ENCODE measurements at places on chromosomes 7 and 10.

DNA sequence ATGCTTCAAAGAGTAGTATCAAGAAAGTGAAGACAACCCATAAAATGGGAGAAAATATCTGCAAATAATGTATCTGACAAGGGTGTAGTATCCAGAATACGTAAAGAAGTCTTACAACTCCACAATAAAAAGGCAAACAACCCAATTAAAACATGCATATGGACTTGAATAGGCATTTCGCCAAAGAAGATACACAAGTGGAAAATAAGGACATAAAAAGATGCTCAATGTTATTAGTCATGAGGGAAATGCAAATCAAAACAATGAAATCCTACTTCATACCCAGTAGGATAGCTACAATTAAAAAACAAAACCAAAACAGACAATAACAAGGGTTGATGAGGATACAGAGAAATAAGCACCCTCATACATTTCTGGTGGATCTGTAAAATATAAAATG lies 79.2 kb downstream of the NUDCD3 start:
- DNase-seq = no peak

DNA sequence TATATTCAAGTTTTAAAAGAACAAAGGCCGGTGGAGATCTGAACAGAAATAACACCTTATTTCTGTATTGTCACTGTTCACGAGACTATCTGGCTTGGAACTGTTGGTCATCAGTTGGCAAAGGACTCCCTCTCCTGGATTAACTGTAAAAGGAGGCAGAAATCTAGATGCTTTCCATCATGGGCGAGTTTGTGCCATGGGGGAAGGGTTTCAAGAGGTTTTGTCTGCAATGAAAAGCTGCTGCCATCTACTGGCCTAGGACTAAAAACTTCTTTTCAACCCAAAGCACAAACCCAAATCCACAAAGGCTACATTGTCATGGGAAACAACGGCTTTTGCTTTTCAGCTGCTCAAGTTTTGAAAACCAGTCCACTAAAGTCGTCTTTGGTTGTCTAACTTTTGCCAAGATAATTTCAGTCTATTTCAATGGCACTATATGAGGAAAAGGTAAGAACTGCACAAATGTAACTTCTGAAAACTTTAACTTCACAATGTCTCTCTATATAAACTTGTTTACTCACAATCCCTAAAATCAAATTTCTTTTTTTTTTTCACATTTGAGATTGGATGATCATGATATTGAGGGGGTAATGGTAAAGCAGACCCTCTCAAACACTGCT lies 196.8 kb downstream of the SKAP2 start:
- DNase-seq = peak; percentile 98

GRCh38 chr10:89494068-89494467 lies 41.3 kb downstream of the SLC16A12 start:
- DNase-seq = no peak

DNA sequence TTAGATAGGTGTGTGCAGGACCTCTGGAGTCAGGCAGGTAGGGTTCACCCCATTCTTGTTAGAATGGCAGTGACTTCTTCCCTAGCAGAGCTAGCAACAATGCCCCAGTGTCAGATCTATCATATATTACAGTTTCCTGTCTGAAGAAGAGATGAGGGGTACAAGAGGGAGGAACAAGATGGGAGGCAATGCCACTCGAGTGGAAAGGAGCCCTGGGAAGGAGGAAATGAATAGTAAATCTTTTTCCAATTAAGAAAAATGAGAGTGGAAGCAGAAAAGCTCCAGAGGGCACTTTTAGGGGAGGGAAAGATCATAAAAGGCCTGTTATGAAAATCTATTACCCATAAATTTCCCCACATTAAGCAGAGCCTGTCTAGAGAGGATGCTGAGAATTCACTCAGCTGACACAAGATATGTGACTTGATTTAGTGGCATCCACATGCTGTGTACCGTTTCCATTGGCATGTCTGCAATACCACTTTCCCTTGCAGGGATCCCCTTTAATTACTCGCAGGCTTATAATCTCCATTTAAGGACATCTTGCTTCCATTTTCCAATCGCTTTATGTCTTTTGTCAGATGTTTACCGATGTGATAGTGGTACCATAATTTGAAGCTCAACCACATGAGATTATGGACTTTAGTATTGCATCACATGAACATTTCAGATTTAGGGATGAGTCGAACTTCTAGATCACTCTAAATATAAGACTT lies 70.0 kb upstream of the AGBL3 start:
- DNase-seq = no peak

DNA sequence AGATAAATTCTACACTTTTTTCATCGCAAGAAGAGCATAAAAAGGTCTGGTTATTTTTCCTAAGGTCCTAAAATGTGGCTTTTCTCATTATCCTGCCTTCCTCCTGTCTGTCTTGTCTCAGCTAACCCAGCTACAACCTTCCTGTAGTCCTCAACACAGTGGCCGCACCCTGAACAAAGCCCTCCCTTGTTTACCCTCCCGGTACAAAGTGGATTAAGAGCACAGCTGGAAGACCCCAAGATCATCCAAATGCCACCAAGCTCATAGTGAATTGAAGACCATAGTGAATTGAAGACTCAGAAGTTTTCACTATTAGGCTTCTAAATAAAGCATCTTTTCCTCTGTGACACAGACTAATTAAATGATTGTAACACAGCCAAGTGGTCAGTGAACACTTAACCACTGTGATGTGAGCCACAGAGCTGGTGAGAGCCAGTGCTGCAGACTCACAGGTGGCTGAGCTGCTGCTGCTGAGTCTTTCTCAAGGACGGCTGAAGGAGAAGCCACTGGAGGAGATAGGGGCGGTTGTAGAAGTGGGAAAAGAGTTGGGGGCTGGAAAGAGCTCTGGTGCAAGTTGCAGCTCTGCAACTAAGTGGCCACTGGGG lies 123.6 kb downstream of the ATXN7L1 start:
- DNase-seq = no peak
